Activated CD4-positive, alpha-beta T cell treated with anti-CD3 and anti-CD28 coated beads, Interleukin-2, amount 10 ng/mL, durations not matched to agents 24 days and 14 days (primary cell): ENCODE measurements at places on chromosomes 2 and 18. TPM values are rescaled to one million over a fixed set of nuclear protein-coding genes. Genes with fewer than 3 reads are reported as not detected.
A peak's percentile ranks its signal among the peaks of the same experiment; 100 is the strongest.

GRCh38 chr2:120694034-120694433, 41.6 kb upstream of the GLI2 start:
- DNase-seq, result no peak

DNA sequence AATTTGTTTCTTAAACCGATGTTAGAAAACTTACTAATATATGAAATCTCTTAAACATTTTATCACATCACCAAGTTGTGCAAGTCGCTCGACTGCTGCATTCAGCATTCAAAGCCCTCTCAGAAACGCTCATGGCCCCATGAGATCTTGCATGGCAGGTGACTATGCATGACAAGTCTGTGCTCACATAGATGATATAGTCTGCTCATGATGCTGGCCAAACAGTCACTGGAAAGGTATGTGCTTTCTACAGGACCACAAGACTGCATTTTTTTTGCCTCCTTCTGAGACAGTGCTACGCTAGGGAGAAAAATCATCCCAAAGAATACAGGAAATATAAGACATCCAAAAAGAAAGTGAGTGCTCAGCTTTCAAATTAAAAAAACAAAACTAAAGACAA, 98.3 kb upstream of the ZBTB14 start:
- no peak for DNase-seq

DNA sequence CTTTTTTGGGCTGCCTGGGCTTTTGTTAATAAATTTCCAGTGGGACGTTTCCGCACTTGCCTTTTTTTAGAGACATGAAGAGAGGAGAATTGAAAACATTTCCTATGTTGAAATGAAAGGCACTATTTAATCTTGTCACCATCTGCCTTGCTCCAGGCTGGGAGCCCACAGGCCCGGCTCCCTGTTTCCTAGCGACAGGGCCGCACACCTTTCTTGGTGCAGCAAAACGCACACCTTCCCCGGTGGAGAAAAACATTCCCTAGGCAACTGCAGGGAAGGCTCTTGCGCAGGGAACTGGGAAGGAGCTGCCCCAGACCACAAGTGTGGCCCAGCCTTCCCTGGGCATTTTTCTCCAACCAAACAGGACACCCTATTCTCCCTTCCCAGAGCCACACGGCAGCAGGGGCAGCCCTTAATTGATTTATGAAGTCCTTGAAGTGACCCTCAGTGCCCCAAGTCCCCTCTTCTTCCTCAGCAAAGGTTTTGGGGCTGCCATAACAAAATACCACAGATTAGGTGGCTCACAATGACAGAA, 132.9 kb upstream of the MSH6 start:
- no peak for DNase-seq

The PIEZO2 gene
- not detected in 2 replicates for total RNA-seq

DNA sequence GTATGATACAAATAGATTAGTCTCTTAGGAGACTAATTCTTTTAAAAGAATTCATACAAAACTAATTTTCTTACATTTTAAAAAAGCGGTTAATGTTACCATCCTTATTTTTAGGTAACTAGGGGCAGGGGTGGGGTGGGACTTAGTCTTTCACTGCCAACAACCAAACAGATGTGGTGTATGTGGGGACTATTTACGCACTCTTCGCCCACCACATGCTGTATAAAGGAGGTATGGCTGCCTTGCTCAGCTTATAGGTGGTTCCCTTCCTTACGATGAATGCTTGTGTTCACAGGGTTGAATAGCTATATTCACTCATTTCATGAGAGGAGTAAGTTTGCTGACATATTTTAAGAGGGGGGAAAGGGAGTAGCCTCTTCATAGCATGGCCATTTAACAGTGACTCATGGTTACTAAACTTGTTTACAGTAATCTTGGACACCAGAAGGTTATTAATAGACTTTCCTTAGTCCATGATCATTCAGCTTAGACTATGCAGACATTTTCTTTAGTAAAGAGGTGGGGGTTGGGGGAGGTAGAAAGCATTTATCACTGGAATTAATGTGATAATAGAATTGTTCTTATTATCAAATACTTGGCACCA, 61.8 kb downstream of the CAB39 start:
- no peak for DNase-seq

GRCh38 chr2:151774506-151774905, 40.2 kb upstream of the NEB start:
- no peak for DNase-seq

DNA sequence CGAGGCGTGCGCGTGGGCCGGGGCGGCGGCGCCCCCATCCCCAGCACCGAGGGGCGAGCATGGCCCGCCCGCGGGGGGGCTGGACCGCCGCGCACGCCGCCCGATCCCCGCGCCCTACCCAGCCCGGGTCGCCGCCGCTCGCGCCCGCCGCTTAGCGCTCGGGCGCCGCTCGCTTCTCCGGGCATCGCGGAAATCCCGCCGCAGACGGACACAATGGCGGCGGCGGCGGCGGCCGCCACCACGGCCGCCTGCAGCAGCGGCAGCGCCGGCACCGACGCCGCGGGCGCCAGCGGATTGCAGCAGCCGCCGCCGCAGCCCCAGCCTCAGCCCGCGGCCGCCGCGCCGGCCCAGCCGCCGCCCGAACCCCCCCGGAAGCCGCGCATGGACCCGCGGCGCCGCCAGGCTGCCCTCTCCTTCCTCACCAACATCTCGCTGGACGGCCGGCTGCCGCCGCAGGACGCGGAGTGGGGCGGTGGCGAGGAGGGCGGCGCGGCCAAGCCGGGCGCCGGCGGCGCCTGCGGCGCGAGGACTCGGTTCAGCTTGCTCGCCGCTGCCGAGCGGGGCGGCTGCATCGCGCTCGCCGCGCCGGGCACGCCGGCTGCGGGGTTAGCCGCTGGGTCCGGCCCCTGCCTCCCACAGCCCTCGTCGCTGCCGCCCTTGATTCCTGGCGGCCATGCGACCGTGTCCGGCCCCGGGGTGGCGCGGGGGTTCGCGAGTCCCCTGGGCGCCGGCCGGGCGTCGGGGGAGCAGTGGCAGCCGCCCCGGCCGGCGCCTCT, 453 bp downstream of the CABLES1 start:
- peak; percentile 80 for DNase-seq

The ARHGAP28 gene
- total RNA-seq, result not detected in 2 replicates

GRCh38 chr2:232382331-232383225, 4.0 kb downstream of the ALPP start:
- no peak for DNase-seq

GRCh38 chr18:64929036-64929435, 780.1 kb upstream of the LINC00305 start:
- DNase-seq, result no peak

DNA sequence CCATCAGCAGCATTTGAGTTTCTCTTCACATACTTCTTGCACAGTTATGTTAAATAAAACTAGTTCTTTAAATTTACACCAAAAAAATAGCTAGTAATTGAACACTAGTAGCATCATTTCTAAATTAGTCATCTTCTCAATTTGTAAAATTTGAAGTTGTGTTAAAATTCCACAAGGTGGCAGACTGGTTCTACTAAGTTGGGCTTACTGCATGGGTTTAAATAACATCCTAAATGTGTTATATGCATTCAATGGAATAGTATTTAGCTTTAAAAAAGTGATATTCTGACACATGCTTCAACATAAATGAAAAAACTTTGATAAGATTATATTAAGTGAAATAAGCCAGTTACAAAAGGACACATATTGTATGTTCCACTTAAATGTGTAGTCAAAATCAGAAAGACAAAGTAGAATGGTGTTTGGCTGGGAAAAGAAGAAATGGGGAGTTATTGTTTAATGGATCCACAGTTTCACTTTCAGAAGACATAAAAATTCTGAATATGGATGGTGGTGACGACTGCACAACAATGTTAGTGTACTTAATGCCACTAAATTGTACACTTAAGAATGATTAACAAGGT, 28.7 kb upstream of the RPRD1A start:
- peak; percentile 67 for DNase-seq

DNA sequence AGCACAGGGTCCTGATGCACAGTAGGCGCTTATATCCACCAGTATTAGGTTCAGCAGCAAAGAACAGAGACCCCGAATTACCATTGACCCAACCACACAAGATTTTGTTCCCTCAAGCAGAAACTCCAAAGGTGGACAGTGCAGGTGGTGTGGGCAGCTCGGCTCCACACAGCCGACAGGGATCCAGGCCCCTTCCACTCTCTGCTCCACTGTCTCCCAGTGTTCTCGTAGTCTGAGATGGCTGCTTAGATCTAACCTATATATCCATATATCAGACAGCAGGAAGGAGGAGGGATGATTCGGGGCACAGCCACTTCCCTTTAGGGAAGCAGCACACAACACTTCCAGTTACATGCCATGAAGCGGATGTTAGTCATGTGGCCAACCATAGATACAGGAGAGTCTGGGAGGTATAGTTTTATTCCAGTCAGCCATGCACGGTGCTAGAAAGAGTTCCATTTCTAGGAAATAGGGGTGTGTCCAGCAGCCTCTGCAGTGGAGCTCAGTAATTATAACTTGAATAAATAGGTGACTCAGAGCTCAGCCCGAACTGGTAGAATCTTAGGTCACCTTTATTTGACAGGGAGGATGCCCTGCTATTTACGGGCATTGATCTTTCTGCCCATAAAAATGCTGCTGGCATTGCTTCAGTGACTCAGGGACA, 158.9 kb downstream of the TWIST2 start:
- no peak for DNase-seq

DNA sequence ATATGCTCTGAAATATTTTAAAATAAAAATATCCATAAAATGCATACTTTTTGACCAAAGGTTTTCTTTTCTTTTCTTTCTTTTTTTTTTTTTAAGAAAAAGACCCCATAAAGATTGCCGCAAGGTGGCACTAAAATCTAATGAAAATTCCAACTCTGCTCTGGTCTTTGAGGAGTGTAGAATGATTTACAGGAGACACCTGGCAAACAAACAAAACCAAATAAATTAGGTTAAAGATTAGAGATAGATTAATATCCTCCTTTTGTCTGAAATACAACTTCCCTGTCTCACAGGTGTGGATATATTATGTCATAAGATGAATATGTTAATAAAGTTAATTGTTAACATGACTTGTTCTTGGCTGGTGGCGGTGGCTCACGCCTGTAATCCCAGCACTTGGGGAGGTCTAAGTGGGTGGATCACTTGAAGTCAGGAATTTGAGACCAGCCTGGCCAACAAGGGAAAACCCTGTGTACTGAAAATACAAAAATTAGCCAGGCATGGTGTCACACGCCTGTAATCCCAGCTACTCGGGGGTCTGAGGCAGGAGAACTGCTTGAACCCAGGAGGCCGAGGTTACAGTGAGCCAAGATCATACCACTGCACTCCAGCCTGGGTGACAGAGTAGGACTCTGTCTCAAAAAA, 3.5 kb upstream of the RHOB start:
- peak; percentile 74 for DNase-seq

DNA sequence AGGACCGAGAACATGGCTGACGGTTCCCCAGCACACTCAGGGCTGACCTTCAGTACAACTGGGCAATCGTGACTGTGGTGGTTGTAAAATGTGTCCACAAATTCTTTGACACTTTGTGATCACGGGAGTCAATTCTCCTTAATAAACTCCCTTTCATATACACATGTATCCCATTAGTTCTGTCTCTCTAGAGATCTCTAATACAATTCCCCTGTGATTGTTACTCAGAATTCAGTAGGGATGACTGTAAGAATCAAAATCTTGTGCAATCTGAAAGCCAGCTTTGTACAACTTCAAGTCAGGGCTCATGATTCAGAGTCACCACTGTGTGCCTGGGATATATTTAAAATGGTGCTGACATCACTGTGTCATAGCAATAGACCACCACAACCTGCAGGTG, 89.5 kb upstream of the LMAN1 start:
- DNase-seq, result no peak

GRCh38 chr18:62807396-62807795, 92.1 kb downstream of the PHLPP1 start:
- DNase-seq, result no peak

- DNase-seq, result no peak
Measured at GRCh38 chr2:16022548-16023240, 82.3 kb downstream of the MYCN start.

The AKAIN1 gene
- total RNA-seq, result not detected in 2 replicates
